ENCODE measurements at places on chromosomes 4 and X.

- no peak for DNase-seq
These were observed 86.2 kb downstream of the JAKMIP1 start for GRCh38 chr4:6114181-6114580.

DNA sequence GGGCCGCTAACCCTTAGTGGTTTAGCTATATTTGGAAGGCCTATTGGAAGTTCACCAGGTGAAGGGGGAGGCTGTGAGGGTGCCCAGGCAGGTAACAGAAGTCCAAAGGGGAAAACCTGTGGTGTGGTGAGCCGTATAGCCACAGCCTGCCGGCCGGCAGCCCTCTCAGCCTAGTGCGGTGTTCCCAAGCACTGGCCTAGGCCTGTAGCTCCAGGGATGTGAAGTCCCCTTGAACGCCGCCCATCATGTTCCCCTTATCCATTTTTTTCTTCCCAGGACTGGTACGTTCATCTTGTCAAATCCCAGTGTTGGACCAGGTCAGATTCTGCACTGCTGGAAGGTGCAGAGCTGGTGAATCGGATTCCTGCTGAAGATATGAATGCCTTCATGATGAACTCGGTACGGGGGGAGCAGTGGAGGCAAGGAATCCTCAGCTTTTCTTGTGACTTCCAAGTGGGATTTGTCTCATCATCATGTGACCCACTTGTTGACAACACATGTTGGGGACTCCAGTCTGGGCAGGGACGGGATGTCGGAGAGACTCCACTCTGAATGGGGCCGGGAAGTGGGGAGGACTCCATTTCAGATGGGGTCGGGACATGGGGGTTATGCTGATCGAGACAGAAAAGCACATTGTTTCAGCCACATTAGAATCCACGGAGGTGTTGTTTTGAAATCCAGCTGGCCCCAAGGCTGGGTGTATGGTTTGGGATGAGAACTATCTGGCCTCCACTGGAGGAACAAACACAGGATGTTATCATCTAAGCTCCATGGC is 39.2 kb upstream of the MSANTD1 start:
- DNase-seq = no peak

DNA sequence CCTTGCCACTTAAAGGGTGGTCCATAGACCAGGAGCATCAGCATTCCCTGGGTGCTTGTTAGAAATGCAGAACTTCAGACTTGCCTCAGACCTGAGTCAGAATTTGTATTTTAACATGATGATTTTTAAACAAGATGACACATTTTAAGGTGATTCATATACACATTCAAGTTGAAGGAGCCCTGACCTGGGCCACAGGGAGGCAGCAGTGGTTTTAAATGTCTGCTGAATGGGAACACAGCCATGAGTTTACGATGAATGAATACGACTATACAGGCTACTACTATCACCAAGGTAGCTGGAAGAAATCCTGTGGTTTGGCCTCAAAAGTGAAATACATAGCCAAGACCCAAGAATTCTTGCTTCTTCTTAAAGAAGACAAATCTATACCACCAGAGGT is 2.9 kb downstream of the HDAC8 start:
- DNase-seq = no peak

GRCh38 chrX:80229626-80230025 is 190.6 kb upstream of the TENT5D start:
- no peak for DNase-seq

- DNase-seq = no peak
These were observed 1.1 kb downstream of the RNF150 start for GRCh38 chr4:141132072-141132708.

All from right renal pelvis (tissue), 4 donors.